Hematopoietic multipotent progenitor cell treated with erythropoietin and hydrocortisone succinate and interleukin-3 and kit ligand, for 4 days (in vitro differentiated cells): ENCODE measurements at places on chromosomes 16 and 17.

GRCh38 chr16:68365167-68365817, 54.5 kb downstream of the PRMT7 start:
- no peak for DNase-seq

DNA sequence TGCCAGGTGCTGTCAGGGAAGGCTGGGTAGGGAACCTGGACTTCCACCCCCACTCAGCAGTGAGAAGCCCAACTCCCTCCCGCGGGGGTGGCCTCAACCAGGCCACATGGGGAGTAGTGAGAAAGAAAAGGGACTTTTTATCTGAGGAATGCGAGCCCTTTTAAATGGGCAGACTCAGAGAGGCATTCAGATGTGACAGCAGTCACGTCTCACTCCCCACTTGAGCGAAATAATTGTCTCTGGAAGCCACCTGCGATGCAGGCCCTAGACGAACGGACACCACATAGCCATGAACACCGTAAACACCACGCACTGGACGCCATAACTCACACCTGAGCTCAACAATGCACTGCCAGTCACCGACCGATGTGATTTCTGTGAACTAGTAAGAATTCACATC, 11.9 kb upstream of the CD300E start:
- DNase-seq = no peak

DNA sequence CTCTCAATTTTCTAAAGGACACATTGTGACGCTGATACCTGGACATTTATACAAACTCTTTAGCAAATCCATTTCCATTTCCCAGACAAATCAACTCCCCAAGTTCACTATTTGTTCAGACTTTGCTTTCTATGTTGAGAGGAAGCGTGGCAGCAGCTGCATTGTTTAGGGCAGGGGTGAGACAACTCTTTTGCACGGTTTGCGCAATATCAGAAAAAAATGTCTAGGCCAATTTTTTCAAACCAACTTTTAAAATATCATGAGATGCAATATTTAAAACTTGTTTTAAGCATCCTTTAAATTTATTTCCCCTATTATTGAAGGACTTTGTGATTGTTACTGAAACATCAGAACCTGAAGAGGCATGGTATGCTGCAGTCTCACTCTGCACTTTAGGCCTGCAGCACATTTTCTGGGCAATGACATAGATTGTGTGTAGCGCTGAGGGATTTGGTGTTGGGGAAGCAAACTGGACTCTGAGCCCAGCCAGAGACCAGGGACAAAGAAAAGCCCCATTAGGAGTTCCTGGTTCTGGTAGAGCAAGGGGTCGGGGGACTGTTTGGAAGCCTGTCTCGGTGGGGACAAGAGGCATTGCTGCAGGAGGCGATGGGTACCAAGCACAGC, 6.4 kb upstream of the CCDC182 start:
- DNase-seq = peak; percentile 47

- DNase-seq = no peak
Observed at GRCh38 chr17:917391-917811, 62.2 kb downstream of the NXN start.

GRCh38 chr17:80664217-80664790, 119.7 kb downstream of the RPTOR start:
- no peak for DNase-seq

DNA sequence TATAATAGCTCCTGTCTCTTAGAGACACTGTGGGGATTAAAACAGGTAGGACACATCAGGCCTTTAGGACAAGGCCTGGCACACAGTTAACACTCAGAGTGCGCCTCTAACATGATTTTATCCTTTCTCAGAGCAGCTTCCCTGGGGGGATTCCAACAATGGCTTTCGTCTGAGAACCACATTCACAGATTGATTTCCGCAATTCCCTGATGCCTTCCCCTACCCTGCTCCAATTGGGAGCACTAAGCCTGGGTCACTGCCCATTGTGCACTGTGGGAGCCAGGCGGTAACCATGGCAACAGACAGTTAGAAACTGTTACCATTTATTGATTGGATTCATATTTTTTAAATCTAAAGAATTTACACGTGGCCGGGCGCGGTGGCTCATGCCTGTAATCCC, 5.9 kb upstream of the ALKBH5 start:
- no peak for DNase-seq

- peak; percentile 27 for DNase-seq
Observed at GRCh38 chr17:18356624-18357023, 6.7 kb downstream of the SHMT1 start.

GRCh38 chr17:43398724-43399595, at the start of gene ARL4D:
Gene ARL4D (plus strand): TSS chr17:43398993. CDS start chr17:43399733, 740 bp downstream.
- peak; percentile 92 for DNase-seq

GRCh38 chr16:25783226-25783625, 91.5 kb downstream of the HS3ST4 start:
- DNase-seq = no peak
